ENCODE measurements at places on chromosomes 13 and 19.

DNA sequence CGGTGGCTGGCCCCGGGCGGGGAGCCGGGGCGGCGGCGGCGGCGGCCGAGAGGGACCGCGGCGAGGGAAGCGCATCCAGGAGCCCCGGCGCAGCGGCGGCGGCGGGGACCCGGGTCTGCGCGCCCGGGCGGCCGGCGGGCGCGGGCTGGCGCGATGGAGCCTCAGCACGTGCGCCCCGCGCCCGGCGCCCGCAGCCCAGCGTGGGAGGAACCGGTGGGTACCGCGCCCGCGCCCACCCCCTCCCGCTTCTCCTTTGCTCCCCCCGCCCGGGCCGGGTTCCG, 7.8 kb upstream of the DGKH start:
- DNase-seq = no peak

DNA sequence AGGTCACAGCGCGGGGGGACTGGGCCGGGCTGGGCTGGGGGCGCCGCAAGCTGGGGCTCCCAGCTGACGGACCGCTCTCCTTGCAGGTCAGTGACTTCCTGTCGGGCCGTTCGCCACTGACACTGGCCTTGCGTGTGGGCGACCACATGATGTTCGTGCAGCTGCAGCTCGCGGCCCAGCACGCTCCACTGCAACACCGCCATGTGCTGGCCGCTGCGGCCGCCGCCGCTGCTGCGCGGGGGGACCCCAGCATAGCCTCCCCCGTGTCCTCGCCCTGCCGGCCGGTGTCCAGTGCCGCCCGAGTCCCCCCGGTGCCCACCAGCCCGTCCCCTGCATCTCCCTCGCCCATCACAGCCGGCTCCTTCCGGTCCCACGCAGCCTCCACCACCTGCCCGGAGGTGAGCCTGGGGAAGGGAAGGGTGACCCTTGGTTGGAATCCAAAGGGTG, 5.7 kb downstream of the MIDN start:
- no peak for DNase-seq

GRCh38 chr13:48853728-48854102, 122.0 kb upstream of the FNDC3A start:
- no peak for DNase-seq

DNA sequence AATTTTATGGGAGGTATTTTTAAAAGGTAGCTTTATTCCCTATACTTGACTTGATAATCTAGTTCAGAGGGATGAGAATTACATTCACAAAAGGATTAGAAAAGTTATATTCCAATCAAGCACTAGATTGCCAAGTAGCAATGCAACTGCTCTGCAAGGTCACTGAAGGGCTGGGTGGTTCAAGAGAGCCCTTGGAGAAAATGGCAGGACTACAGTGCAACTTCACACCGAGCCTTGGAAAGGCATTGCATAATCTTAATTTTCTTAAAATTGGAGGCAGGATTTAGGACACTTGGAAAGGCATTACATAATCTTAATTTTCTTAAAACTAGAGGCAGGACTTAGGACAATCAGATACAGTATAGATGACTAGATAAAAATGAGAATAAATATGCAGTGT, 315.9 kb downstream of the DCT start:
- no peak for DNase-seq

DNA sequence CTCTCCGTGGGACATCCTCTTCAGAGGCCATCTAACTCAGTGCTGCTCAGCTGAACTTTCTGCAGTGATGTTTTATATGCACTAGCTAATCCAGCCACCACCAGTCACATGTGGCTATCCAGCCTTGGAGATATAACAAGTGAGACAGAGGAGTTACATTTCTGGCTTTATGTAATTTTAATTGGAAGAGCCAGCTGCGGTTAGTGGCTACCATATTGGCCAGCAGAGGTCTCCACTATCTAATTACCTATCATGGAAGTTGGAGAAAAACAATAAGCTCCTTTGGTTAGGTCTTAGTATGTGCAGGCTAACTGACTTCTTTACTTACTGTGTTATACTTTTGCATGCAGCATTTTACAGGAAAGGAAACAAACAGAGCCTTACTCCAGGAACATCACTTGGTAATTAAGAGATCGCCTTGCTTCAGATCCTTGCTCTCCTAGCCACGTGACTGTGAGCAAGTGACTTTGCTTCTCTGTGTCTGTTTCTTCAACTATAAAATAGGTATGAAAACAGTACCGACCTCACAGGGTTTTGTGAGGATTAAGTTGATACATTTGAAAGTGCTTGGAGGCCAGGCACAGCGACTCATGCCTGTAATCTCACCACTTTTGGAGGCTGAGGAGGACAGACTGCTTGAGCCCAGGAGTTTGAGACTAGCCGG, 1.6 kb upstream of the KLK10 start:
- DNase-seq = peak; percentile 64

DNA sequence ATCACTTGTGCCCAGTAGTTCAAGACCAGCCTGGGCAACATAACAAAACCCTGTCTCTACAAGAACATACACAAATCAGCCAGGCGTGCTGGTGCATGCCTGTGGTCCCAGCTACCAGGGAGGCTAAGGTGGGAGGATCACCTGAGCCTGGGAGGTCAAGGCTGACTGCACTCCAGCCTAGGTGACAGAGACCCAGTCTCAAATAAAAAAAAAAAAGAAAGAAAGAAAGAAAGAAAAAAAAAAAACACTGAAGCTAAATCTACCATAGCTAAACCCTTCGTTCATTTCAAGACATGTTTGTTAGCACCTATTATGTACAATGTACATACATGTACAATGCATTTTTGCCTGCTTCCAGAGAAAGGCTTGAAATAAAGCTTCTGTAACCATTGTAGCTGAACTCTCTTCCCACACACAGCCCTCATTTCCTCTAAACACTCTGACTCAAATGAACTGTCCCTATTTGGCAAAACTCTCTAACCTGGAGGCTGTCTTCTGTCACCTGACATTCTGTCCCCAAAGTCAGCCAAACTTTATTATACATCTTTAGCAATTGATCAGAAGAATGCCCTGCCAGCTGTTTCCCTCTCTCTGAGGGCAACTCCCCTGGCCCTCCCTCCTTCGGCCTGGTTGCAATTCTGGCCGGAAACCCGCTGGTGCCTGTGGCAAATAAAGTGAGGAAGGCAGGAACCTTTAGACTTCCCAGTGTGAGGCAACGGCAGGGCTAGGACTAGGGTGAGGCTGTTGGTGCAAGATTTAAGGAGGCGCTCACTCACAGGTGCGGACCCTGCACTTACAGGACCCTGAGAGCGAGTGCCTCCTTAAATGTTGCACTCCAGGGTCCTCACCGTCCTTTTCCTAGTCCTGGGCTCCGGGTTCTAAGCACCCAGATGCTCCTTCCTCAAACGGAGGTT, 1.8 kb downstream of the ETHE1 start:
- DNase-seq = no peak

DNA sequence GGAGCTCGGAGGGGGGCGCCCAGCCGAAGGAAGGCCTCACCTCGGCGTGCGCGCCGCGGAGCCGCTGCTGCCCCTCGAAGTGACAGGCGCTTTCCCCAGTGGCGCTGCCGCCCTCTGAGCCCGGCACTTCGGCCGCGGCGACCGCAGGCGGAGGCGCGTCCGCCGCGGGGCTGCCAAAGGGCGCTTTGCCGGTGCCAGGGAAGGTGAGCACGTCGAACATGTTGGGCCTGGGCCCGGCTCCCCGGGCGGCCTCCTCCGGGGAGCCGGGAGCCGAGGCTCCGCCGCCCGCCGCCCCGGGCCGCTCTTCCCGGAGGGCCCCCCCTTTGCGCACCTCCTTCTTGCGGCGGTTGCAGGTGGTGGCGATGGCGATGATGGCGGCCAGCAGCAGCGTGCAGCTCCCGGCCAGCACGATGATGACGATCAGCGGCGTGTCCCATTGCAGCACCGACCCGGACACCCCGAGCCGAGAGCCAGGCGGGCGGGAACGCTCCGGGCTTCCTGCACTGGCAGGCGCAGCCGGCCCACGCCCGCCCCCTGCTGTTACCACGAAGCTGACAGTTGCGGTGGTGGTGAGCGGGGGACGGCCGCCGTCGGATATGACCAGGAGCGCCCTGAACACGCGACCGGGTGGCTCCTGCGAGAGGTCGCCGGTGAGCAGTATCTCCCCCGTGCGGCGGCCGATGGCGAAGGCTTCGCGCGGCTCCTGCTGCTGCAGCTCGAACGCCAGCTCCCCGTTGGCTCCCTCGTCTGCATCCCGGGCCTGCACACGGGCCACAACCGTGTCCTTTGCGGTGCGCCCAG, 2.5 kb downstream of the PCDH8 start:
- no peak for DNase-seq

GRCh38 chr13:50123002-50123401, 107.8 kb downstream of the KCNRG start:
- DNase-seq = no peak

GRCh38 chr13:52127783-52128702, 830 bp downstream of the NEK5 start:
- peak; percentile 70 for DNase-seq

DNA sequence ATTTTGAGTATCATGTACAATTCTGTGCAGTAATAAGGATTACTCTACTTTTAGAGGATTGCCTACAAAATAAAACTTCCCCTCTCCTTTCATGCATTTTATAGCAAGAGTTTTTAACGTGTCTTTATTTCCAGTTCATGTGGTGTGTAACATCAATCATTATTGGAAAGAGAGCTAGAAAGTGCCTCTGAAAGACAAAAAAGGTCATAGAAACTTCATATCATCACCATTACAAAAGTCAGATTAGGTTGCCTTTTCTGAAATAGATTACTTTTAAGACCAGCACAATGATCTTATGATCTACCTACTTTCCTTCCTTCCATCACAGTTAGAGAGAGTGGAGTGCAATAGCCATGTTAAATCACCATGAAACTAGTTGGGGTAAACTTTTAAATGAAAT, 12.6 kb downstream of the DACH1 start:
- DNase-seq = no peak

DNA sequence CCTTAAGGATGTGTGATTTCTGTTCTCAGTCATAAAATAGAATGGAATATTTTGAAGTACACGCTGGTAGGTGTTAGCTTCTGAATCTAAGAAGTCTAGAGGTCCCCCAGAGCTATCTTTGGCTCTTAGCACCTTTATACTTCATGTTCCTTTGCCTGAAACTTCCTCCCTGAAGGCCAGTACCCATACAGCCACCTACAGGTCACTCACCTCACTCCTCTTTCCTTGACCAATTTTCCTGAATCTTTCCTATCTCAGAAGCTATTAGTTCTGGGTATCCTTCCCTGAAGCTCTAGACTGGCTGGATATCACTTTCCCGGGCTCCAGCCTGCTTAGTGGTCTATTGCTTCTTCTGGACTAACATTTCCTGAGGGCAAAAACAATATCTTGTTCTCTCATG, 93.4 kb upstream of the EDNRB start:
- DNase-seq = no peak

DNA sequence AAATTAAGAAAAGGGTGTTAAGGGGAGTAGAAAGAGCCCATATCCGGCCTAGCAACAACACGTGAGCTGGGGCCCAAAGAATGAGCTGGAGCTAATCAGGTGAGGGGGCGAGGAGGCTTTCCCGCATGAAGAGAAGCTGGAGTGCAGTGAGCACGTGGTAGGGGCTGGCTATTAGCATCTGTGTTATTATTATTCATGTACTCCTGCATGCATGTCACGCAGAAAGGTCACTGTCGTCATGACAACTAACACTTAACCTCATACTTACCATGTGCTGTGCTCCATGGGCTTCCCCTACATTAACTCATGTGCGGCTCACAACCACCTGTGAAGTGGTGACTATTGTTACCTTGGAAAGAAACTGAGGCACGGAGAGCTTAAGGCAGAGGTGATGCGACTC, 227.6 kb upstream of the UBL3 start:
- no peak for DNase-seq

DNA sequence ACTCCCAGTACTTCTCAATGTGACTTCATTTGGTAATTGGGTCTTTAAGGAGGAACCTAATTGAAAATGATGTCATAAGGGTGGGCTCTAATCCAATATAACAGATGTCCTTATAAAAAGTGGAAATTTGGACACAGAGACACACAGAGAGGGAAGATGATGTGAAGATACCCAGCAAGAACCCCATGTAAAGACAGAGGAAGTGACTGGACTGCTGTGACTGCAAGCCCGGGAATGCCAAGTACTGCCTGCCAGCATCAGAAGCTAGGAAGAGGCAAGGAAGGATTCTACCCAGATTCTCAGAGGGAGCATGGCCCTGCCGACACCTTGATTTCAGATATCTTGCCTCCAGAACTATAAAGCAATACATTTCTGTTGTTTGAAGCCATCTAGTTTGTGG, 239.3 kb downstream of the KCTD12 start:
- no peak for DNase-seq

- no peak for DNase-seq
Measured at GRCh38 chr13:78958006-78958405, 299.1 kb upstream of the OBI1 start.

- no peak for DNase-seq
Measured at GRCh38 chr19:9842834-9843625, 7.9 kb downstream of the PIN1 start.
